Esophagus mucosa (tissue), 1 donor: ENCODE measurements at places on chromosomes 6 and 20. TPM values are rescaled to one million over a fixed set of nuclear protein-coding genes. Genes with fewer than 3 reads are reported as not detected.

The TAF4 gene
- 7.7 TPM for total RNA-seq

The MAP7 gene
- 29.9 TPM for total RNA-seq

The YTHDF1 gene
- 22.5 TPM for total RNA-seq

DNA sequence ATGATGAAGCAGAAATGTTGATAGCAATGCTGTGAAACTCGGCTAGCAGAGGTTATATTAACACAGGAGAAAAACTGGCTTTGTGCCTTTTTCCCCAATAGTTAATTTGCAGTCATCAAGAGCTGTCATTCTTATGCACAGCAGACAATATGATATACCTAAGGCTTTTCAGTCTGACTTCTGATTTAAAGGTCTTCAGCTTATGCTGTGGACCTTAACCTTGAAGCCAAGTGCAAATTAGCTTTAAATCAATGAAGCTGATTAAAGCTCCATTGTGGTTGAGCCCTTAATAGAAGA, 171.6 kb upstream of the ID4 start:
- no peak for ATAC-seq

DNA sequence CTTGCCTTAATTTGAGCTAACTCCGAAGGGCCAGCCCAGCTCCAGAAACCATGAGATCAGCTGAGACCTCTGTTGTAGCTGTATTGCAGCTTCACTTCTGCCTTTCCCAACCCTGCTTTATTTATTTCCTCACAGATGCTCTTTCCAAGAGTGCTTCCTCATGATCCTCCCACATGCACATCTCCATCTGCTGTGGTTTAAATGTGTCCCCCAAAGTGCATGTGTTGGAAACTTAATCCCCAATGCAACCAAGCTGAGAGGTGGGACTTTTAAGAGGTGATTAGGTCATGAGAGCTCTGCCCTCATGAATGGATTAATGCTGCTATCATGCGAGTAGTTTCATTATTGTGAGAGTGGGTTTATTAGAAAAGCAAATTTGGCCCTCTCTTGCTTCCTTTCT, 164.4 kb upstream of the TAB2 start:
- no peak for ATAC-seq

DNA sequence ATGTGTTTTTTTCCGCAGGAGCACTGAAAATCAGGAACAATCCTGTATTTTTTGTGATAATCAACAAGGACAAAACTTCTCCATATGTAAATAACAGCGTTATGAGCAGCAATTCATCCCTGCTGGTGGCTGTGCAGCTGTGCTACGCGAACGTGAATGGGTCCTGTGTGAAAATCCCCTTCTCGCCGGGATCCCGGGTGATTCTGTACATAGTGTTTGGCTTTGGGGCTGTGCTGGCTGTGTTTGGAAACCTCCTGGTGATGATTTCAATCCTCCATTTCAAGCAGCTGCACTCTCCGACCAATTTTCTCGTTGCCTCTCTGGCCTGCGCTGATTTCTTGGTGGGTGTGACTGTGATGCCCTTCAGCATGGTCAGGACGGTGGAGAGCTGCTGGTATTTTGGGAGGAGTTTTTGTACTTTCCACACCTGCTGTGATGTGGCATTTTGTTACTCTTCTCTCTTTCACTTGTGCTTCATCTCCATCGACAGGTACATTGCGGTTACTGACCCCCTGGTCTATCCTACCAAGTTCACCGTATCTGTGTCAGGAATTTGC, at the start of gene TAAR6:
Gene TAAR6 (plus strand): TSS at position 102 of the 557 bp plus-strand sequence. CDS start 0 bp downstream, at position 102.
- no peak for ATAC-seq
